Stimulated activated CD8-positive, alpha-beta memory T cell treated with anti-CD3 and anti-CD28 coated beads, Interleukin-4, amount 100 ng/mL, for 1 hour (primary cell): ENCODE measurements at places on chromosomes 7 and 10.

GRCh38 chr7:47227762-47228177 lies 354.1 kb downstream of the TNS3 start:
- DNase-seq = no peak

DNA sequence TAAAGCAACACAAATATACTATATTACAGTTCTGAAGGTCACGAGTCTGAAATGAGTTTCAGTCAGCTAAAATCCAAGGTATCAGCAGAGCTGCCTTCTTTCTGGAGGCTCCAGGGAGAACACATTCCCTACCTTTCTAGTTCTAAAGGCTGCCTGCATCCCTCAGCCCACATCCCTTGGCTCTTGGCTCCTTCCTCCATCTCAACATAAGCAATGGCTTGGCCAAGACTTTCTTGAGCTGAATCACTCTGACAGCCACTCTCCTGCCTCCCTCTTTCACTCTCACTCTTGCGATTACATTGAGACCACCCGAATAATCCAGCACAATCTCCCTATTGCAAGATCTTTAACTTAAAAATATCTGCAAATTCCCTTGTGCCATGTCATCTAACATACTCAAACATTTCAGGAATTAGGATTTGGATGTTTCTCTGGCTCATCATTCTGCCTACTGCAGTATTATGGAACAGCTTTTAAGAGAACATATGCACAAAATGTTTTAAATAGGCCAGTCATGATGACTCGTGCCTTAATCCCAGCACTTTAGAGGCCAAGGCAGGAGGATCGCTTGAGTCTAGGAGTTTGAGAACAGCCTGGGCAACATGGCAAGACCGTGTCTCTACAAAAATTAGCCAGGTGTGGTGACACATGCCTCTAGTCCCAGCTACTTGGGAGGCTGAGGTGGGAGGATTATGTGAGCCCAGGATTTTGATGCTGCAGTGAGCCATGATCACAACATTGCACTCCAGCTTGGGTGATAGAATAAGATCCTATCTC lies 144.2 kb upstream of the VSTM2A start:
- no peak for DNase-seq

DNA sequence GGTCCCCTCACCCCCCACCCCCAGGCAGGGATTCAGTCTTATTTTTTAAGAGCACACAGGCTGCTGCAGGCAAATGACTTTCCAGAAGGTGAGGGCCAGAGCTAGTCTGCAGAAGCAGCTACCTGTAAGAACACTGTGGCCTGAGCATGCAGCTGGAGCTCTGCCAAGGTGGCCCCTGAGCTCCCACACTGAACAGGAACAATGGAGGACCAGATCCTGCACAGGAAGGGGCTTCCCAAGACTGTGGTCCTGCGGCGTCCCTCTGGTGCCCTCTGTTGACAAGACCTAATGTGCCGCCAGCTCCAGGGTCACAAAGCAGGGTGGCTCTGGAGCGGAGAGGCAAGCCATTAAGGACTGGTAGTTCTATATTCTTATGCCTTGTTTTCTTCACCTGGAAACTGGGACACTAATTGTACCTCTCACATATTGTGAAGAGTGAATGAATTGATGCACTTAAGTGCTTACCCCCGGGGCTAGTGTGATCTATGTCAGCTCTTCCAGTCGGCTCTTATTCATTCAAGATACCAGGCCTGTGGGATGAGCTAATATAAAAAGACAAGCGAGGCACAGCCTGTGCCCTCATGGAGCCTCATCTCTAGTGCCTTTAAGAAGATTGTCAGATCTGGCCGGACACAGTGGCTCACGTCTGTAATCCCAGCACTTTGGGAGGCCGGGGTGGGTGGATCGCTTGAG lies 8.0 kb upstream of the BEND7 start:
- DNase-seq = no peak

GRCh38 chr10:6037422-6037821 lies 24.7 kb downstream of the IL2RA start:
- no peak for DNase-seq

DNA sequence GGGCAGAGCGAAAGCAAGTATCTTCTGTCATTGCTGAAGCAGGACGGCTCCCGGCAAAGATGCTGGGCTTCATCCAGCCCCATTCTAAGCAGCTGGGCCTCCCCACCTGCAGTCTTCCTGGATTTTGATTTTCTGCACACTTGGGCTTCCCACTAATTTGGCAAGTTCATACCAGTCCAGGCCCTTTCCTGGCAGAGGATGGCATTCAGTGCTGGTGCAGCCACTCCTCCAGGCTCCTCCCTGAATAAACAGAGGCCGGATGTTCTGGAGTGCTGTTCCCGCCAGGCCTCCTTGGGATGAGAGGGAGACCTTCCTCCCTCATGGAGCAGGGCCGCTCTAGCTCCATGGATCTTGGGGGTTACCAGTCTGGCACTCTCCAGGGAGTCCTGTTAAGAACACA lies 3.4 kb downstream of the BAG3 start:
- no peak for DNase-seq

- no peak for DNase-seq
Observed at GRCh38 chr10:103598654-103599115, 105.2 kb downstream of the NEURL1 start.

GRCh38 chr7:36621396-36621795 lies 102.9 kb downstream of the AOAH start:
- no peak for DNase-seq

- no peak for DNase-seq
Observed at GRCh38 chr10:99708428-99709012, 23.4 kb downstream of the COX15 start.

DNA sequence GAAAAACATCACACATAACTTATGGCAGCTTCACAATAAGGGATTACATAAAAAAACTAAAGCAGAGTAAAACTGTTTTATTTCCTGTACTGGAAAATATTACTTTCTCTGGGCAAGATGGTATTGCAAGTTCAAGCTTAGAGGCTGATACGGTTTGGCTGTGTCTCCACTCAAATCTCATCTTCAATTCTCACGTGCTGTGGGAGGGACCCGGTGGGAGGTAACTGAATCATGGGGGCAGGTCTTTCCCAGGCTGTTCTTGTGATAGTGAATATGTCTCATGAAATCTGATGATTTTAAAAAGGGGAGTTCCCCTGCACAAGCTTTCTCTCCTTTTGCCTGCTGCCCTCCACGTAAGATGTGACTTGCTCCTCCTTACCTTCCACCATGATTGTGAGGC lies 5.1 kb upstream of the LRRC27 start:
- no peak for DNase-seq

DNA sequence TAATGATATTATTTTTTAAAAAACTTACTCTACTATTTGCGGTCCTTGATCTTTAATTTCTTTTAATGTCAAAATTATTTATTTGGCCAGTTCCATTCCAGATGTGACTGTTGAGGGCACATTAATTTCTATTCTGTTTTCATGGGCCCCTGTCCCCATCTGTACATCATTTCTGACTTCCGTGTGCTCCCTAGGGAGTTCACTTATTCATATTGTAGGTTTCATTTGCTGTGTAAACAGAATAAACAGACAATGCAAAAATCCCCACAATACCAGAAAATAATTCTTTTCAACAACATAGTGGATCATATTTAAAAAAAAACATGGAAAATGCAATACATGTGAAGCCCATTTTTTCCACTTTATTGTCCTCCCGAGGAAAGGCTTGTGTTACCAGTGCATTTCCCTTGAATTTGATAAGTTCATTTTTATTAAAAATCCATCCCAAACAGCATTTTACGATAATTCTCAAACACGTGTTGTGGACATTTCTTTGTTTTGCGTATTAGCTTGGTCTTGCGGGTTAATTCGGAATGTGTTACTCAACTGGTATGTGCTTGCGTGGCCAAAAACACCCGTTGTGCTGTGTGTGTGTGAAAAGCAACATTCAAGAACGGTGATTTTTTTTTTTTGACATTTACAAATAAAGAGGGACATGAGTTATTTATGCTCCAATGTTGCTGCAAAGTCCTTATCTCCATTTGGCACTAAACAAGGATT lies 138.4 kb downstream of the MGMT start:
- no peak for DNase-seq

DNA sequence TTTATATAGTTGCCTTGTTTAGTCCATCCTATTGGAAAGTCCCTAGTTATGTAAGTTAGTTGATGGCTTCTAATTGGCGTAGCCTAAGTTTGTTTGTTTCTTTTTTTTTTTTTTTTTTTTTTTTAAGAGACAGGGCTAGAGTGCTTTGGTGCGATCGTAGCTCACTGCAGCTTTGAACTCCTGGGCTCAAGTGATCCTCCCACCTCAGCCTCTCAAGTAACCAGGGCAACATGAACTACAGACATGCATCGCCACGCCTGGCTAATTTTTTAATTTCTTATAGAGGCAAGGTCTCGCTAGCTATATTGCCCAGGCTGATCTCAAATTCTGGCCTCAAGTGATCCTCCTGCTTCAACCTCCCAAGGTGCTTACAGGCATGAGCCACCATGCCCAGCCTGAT lies 7.1 kb downstream of the CSGALNACT2 start:
- no peak for DNase-seq

DNA sequence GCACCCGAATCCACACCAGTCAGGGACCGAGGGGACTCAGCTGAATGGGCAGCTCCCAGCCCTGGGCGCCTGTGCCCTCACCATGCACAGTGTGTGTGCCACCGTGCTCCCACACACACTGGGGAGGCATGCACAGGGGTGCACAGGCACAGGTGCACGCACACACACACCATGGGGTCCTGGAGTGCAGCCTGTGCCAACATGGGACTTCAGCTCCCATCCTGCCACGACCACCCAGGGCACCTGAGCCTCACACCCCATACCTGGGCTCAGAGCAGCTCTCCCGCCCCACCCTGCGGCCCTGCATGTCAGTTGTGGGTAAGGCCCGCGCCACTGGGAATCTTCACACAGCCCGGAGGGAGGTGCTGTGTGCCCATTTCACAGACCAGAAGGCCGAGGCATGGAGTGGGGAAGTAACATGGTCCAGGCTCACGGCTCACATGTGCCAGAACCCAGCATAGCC lies 8.0 kb downstream of the ELFN1 start:
- DNase-seq = no peak

DNA sequence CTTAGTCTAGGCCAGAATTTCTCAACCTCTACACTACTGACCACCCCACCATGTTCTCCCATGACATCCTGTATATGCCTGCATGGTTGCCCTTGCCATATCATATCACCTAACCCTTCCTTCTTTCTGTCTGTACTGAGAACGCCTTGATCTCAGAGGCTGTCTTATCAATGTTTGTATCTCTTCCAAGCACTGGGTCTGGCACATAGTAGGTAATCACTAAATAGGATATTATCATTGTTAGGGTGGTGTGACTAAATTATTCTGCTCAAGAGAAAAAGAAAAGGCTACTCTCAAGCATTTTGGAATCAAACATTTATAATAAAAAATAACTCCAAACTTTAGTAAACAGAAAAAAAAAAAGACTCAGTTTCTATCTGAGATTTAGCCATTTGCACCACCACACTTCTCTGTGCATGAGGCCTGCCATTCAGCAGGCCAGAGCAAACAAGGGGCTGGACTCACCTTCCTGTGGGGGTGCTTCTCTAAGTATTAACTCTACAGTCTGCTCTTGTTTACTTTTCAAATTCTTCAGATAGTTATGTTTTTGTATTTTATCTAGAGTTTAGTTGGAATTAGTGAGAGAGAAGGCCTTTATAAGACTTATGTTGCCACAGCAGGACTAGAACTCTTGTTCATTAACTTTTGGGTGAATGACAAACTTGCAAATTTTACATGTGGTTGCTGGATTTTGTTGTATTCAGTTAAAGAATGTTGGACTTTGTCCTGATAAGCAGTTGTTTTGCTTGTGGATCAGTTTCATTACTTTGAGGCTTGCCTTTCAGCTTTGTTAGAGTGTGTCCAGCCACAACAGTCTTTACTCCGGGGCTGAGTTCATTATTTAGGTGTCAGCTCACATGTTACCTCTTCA lies 5.4 kb downstream of the AGBL3 start:
- DNase-seq = no peak

DNA sequence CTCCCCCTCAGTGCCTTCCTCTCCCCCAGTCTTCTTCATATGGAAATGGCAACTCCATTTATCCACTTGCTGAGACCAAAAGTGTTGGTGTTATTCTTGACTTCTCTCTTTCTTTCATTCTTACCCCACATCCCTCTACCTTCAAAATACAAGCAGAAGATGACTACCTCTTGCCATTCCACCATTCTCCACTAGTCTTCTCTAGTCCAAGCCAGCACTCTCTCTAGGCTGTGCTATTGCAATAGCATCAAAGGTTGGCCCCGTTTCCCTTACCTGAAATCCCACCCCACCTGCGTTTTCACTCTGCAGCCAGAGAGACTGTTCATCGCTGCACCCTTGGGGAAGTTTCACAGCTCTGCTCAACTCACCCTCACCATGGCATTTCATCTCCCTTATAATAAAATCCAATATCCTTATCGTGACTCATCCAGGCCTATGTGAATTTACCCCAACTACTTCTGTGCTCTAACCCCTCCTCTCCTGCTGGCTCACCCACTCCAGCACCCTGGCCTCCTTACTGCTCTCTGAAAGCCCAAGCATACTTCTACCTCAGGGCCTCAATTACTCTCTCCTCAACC lies 109.1 kb downstream of the LSM5 start:
- no peak for DNase-seq

GRCh38 chr7:148699782-148700629 lies 1.3 kb downstream of the CUL1 start:
- no peak for DNase-seq

DNA sequence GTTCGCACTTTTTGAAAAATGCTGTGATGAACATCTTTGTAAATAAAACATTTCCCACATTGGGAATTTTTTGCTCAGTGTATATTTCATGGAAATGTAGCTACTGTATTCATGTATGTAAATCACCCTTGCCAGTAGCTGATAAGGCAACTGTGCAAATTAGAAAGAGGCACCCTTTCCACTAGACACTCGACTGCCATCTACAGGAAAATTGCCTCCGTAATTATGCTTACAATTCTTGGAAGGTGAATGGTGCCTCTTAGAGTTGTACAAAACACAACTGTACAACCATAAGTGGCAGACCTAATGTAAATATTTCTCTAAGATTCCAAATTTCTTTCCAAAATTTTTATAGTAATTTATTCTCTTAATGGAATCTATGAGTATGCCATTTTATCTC lies 491.7 kb downstream of the CCSER2 start:
- no peak for DNase-seq

DNA sequence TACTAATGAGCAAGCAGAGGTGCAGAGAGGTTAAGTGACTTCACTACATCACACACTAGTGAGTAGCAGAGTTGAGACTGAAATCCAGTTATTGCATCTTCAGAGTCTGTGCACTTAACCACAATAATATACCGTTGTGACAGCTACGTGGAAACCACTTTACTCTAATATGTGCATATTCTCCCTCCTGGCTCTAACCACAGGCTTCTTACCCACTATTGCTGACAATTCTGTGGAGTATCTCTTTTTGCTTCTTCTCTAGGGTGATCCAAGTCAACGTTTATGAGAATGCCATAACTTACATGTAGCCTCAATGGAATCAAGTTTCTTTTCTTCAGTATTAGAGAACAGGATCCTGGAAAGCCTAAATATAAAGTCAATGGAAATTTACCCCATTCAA lies 64.2 kb upstream of the MEOX2 start:
- DNase-seq = no peak

DNA sequence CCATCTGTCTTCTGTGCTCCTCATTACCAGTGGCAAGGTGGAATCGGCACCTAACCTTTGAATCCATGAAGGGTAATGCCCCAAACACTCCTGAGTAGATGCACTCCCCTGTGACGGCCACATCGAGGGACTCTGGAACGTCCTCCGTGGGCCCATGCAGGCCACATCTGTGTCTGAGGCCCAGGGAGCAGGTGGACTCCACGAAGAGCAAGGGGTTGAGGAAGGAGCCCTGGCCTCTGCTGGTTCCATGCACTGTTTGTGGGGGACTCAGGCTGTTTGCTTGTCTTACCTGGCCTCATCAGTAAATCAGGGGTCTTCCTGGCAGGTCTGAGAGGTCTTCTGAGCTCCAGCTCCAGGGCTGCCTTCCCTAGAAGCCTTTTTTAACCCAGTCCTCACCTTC lies 62.6 kb upstream of the HMX3 start:
- DNase-seq = no peak
